ENCODE measurements at places on chromosomes 7 and 10.

GRCh38 chr7:158684329-158684728, 20.3 kb downstream of the NCAPG2 start:
- DNase-seq: no peak

- peak; percentile 85 for DNase-seq
Observed at GRCh38 chr7:45407730-45408408, 166.3 kb upstream of the ADCY1 start.

- DNase-seq: peak; percentile 71
Observed at GRCh38 chr10:99484626-99485581, 47.8 kb upstream of the NKX2-3 start.

GRCh38 chr7:26492816-26493215, 201.2 kb downstream of the SNX10 start:
- DNase-seq: no peak

- DNase-seq: peak; percentile 66
Observed at GRCh38 chr7:2643386-2644219, 11.8 kb downstream of the TTYH3 start.

GRCh38 chr7:155728116-155728515, 83.7 kb downstream of the RBM33 start:
- no peak for DNase-seq

- DNase-seq: no peak
Observed at GRCh38 chr7:145989469-145989868, 127.1 kb upstream of the CNTNAP2 start.

GRCh38 chr7:266851-267840, 22.8 kb upstream of the FOXL3 start:
- DNase-seq: peak; percentile 71

GRCh38 chr7:90225181-90225580, 13.6 kb downstream of the STEAP2 start:
- no peak for DNase-seq

GRCh38 chr10:96334616-96335526, 23.9 kb downstream of the OPALIN start:
- DNase-seq: peak; percentile 84

GRCh38 chr10:119221666-119222065, 14.3 kb downstream of the GRK5 start:
- DNase-seq: no peak

DNA sequence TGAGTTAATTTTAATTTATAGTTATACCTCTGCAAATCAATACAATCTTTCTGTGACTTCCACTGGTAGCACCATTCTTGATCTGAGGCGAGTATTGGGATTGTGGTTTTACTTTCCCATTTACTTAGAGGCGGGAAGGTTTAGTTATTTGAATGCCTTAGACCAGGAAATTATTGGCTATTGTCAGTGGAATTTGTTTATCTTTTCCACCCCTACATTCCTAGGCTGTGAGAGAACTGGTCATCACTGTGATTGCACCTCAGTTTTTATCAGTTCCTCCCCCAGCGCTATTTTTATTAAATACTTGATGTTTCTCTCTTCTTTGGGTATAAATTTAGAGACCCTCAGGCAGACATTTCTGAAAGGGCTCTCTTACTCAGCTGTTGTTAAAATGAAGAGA, 29.9 kb downstream of the CDK14 start:
- peak; percentile 56 for DNase-seq

- peak; percentile 50 for DNase-seq
Observed at GRCh38 chr7:155787171-155787851, 25.0 kb downstream of the SHH start.

- DNase-seq: no peak
Observed at GRCh38 chr10:14391342-14391741, 60.6 kb upstream of the FRMD4A start.

DNA sequence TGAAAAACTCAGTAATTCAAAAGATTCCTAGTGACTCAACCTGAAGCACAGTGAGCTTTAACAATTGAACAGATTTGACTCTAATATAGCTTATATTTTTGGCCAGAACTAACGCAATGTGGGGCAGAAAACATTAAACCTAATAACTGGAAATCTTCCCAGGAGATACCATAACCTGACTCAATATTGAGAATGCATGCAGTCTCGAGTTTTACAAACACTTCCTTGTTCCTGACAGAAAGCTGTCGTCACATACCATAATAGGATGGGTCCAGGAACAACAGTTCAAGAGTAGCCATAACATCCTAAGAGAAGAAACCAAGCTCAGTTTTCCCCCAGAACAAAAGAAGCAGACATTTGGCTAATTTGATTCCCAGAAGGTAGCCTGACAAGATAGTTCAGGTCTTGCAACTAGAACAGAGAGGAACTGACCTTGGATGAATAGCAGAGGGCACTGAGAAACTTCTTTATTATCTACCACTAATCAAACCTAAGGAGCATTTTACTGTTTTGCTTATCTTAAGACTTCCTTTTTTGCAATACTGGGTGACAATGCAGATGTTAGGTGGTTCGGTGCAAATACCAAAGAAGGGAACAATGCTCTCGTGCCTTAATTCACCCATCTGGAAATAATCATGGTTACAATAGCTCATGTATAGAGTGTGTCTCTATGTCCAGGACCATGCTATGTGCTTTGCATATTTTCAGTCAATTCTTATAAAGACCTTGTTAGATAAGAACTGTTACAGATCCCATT, 38.6 kb upstream of the ACSL5 start:
- DNase-seq: no peak

- DNase-seq: no peak
Observed at GRCh38 chr7:135169964-135170273, 588 bp downstream of the CYREN start.

- DNase-seq: peak; percentile 59
Observed at GRCh38 chr10:125102246-125102645, 58.1 kb downstream of the CTBP2 start.

- no peak for DNase-seq
Observed at GRCh38 chr10:32939296-32940111, 18.5 kb downstream of the ITGB1 start.

GRCh38 chr10:16381083-16381482, 55.7 kb upstream of the PTER start:
- DNase-seq: no peak

DNA sequence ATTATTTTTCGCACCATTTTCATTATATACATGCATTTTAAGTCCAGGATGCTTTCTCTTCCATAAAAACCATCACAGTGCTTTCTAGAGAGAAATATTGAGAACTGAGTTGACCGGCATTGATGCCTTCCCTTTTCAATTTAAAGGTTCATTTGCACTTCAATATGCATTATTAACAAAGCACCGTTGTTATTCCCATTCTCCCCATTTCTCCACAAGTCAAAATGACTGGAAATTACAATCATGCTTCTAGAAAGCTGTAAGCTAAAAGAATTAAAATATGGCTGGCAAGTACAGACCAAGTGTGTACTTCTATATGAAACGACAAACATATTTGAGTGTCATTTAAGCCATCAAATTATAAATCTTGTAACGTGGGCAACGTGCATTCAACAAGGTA, 219.5 kb downstream of the FANK1 start:
- DNase-seq: no peak

GRCh38 chr7:2494191-2495130, 18.3 kb upstream of the GRIFIN start:
- no peak for DNase-seq

DNA sequence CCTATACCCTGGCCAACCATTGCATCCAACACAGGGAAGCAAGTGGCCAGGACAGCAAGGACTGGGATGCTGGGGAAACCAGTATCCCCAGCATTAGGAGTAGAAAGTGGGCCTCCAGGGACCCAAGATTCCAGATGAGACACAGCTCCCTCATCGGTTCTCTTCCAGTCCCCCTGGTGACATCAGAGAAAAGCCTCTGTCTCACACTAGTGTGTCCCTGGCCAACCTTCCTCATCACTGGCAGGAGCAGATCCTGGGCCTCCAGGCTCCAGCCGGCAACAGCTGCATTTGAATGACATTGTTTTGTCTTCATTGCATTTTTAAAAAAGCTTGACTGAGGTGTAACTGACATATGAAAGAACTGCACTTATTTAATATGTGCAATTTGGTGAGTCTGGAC, 177.3 kb upstream of the LYZL2 start:
- no peak for DNase-seq

- DNase-seq: no peak
Observed at GRCh38 chr10:26555719-26556368, 117.7 kb downstream of the APBB1IP start.

- DNase-seq: no peak
Observed at GRCh38 chr10:71810048-71810750, 36.9 kb upstream of the VSIR start.

DNA sequence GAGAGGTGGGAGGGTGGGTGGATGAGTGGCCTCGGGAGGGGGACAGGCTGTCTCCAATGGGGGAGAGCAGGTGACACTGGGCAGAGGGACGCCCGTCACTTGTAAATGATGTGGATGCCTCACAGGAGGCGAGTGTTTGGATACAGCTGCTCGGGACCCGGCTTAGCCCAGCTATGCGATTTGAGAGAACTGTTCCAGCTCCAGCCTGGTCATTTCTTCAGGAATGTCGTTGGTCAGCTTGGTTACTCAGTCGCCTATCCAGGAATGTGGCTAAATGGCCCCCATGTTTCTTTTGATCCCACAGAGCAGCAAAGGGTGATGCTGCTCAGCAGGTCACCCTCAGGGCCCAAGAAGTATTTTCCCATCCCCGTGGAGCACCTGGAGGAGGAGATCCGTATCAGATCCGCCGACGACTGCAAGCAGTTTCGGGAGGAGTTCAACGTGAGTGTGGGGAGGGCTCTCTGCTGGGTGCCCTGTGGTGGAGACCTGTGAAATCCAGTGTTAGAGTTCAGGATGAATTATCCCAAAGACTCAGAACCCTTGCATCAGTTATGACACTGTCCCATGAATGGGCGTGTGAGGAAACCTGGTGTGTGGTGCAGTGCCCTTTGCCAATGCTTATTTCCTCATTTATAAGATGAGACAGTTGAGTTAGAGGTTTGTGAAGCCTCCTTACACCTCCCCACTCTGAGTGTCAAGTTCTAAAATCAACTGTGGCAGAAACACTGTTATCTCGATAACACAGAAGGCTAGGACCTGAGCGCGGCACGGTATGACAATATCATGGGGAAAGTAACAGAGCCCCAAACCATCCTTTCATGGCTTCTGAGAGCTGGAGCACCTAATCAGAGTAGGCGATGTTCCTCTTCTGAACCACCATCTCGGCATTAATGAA, 76.8 kb downstream of the MKI67 start:
- DNase-seq: no peak

GRCh38 chr10:79140855-79141254, 72.1 kb downstream of the ZMIZ1 start:
- DNase-seq: no peak

DNA sequence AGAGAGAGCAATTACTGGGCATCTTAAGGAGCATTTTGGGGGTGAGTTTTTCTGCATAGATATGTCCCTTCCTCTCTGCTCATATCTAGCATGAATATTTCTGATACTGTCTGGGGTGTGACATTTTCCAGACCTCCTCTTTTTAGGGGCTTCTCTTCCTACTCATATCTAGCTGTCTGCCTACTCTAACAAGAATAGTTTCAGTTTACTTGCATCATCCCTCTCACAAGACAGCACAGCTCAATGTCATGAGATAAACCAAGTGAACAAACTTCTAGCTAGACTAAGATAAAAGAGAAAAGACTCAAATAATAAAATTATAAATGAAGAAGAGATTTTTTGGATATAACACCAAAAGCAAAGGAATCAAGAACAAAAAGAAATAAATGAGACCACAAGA, 419.5 kb upstream of the SORCS1 start:
- DNase-seq: no peak

- DNase-seq: peak; percentile 77
Observed at GRCh38 chr7:71511361-71511807, 379.4 kb downstream of the GALNT17 start.

DNA sequence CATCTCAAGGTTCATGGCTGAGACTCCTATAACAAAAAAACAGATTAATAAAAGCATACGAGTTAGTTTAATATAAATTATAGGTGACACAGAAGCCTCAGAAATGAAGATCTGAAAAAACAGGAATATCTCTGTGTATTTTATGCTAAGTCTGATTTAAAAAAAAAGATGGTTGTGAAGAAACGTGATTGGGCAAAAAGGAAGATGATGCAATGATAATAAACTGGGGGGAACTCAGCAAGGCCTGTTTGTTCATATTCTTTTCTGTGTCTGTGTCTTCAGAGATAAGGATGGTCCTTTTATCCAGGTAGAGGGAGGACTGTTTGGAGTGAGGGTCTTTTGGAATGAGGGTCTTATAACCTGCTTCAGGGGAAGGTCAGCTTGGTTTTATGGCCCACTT, 25.9 kb downstream of the TAC1 start:
- DNase-seq: no peak

GRCh38 chr7:156889089-156889488, 3.9 kb downstream of the LMBR1 start:
- no peak for DNase-seq
